ENCODE measurements at places on chromosomes 5 and 9.

- DNase-seq, result no peak
Measured at GRCh38 chr9:82356871-82357270, 368.3 kb downstream of the SPATA31D1 start.

DNA sequence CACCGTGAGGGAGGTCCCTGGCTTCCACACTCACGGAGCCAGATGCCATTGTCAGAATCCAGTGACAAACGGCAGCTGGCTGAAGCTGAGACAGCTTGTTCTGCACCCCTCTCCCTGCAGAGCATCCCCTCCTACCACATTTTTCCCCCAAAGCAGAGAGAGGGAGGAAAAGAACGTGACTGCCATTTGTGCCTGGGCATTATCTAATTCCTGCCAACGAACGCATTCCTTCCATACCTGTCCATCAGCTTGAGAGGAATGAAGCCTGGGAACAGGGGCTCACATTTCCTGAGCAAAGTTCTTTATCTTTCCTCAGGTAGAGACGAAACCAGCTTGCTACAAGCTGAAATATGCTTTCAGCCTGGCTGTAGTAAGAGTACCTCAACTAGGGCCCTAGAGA lies 175.4 kb downstream of the SLIT3 start:
- no peak for DNase-seq

DNA sequence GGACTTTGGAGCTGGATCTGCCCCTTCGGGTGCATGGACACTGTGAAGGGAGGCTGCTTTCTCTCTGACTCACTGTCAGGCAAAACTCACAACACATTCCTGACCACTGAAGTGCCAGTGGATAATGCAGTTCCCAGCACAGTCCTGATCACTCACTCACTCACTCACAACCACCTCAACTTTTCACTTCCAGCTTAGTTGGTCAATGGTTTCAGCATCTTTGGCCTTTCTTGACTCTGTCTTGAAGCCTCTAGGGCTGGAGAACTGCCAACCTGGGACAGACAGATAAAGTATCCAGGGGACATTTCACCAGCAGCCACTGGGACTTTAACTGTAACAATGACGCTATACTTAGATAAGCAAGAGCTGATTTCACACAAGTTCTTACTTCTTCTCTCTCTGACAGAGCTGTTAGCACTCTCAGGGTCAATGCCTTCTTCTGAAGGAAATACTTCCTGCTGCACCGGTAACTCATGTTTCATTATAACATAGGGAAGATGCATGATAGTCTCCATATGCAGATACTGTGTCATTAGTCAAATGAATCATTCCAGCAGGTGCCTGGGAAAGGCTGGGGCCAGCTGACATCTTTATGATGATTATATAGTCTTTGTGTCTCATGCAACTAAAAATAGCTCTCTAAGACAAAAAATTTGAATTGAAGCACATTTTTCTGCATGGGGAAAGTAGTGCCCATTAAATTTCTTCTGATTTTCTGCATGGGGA lies 499.0 kb downstream of the SEMA5A start:
- DNase-seq, result peak; percentile 37

DNA sequence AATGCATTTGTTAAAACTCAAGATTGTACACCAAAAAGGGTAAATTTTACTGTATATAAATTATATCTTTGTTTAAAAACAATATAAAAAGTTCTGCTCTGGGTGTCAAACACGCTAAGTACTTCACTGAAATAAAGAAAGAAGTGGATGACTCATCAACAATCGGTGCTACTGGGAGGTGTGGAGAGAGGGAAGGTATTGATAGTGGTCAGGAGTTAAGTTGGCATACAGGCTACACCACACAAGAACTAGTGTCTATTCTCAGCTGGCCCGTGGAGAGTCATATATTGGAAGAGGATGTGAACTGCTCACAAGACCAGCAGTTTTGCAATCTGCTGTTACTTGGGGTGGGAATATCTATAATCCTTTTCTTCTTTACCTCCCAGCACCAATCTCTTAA lies 145.7 kb upstream of the TRPC7 start:
- no peak for DNase-seq

GRCh38 chr5:96112123-96112670 lies 150.5 kb upstream of the ELL2 start:
- peak; percentile 12 for DNase-seq

GRCh38 chr9:11471321-11471720 lies 858.5 kb upstream of the PTPRD start:
- DNase-seq, result no peak

DNA sequence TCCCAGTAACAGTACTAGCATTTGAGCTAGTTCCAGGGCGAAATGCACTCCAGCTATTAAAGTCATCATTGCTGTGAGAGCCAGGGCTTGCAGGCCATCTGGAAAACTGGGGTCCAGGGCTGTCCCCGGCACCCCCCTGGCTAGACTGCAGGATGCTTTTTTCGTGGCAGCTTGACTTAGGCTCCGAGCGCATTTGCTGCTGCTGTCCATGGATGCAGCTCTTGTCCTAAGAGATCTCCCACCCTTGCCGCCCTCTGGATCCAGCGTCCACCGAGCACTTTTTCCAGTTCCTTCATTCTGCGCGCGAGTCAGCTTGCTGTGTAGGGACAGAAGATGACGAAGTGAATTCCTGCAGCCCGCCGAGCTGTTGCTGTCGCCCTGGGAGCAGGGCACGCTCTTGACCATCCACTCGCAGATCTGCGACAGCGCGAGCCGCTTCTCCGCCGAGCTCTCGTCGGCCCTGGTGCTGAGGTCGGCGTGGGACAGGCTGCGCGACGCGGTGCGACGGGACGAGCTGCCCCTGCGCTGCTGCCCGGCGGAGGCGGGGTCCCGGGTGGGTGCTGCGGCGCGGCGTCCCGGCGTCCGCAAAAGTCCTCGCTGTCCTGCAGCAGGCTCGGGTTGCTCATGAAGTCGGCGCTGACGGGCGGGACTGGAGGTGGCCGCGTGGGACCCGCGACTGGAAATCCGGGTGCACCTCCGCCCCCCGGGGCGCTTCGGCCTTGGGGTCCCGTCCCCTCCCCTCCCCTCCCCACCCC lies 30.7 kb downstream of the OR2V1 start:
- no peak for DNase-seq

- DNase-seq, result no peak
Measured at GRCh38 chr9:93603906-93604326, 27.5 kb downstream of the PHF2 start.

GRCh38 chr5:93355691-93356090 lies 225.3 kb downstream of the NR2F1-AS1 start:
- DNase-seq, result no peak

DNA sequence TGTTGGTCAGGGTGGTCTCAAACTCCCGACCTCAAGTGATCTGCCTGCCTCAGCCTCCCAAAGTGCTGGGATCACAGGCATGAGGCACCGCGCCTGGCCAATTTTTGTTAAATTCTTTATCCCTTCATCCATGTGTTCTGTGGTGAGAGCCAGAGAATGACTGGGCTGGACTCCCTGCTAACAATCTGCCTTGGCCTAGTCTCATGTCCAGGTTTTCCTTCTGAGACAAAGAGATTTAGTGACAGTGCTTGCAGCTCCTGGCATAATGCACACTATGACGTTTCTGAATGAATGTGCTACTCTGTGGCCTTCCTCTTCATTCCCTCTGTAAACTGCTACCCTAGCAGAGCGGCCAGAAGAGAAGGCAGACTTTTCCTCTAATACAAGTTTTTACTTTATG lies 79.3 kb downstream of the FOXD1 start:
- DNase-seq, result no peak

DNA sequence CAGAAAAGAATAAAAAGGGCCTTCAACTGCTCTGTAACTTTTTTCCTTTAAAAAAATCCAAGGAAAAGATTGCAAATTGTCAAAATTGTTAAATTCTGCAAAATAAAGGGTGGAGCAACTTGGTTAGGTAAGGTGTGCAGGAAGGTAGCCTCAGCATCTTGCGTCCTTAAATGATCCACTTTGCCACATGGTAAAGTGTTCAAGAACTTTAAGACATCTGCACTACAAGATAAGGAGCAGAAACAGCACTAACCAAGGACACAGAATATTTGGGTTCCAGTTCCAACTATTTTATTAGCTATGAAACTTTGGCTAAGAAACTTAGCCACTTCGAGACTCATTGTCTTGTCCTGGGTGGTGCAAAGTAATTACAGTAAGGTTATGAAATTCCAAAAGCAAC lies 53.7 kb downstream of the ANKRD55 start:
- no peak for DNase-seq

GRCh38 chr9:17589771-17590170 lies 10.9 kb downstream of the SH3GL2 start:
- no peak for DNase-seq

DNA sequence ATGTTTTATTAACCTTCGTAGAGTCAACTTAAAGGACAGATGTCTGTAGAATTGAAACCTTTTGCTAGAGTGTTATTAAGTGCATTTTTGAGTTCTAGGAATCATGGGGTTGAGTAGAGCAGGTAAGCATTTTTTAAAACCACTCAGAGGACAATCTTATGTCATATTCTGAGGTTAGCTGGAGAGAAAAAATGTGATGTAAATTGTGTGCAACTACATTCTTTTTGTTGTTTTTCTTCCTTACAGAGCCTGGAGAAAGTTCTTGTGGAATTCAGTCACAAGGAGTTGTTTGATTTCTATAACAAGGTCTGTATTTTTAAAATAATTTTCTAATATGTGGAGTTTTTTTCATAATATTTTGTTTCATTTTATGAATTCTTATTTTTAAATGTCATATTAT lies 206.4 kb downstream of the COMMD10 start:
- DNase-seq, result no peak

GRCh38 chr5:172897481-172898217 lies 61.6 kb upstream of the RPL26L1 start:
- DNase-seq, result no peak

GRCh38 chr9:96515621-96516470 lies 65.9 kb downstream of the HABP4 start:
- DNase-seq, result no peak

DNA sequence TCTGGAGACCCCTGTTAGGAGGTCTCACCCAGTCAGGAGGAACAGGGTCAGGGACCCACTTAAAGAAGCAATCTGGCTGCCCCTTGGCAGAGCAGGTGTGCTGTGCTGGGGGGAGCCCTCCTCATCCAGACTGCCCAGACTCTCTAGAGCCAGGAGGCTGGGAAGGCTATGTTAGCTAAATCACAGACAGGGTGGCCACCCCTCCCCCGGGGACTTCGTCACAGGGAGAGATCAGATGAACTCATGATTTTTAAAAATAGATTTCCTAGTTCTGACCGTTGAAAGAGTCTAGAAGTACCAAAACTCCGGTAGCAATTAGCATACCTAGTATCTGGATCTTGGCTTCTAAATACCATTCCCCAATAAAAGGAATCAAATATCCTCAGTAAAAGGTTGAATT lies 35.0 kb upstream of the FOXB2 start:
- no peak for DNase-seq

GRCh38 chr5:172106511-172107356 lies 81.3 kb downstream of the STK10 start:
- peak; percentile 13 for DNase-seq

GRCh38 chr9:38081356-38082108 lies 12.5 kb upstream of the SHB start:
- no peak for DNase-seq

DNA sequence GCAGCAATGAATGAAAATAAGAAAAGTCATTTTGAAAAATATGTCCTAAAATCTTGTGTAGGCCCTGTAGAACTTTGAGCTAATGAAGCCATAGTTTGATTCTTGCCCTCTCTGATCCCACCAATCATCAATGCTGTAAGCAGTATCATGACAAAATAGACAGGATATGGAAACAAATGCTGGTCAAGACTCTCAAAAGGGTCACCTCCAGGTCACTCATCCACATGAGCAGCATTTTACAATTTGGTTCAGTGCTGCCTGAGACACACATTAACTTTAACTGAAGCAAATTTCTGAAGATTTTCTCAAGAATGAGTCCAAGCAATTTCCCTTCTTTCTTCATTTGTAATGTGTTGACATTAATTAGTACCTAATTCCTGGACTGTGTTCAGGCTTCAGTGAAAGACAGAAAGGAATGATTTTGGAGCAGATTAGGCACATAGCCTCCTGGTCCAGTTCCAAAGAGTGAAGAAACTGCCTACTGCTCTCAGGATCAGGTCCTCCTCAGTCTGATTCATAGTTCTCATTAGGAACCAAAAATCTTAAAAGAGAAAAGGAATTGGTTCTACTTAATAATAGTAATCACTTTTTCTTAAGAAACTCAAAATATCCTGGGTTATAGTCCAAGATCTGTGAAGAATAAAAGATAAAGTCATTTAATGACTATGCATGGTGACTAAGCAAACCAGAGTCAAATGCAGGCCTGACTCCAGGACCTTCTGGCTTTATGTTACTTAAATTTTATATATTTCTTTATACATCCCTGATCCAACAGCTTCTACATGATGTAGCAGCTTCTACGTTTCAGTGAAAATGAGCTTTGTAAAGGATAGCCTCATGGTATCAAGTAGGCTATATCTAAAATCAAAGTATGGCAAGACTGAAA lies 192.1 kb upstream of the RGMB start:
- no peak for DNase-seq

GRCh38 chr9:124197177-124198095 lies 60.3 kb upstream of the NEK6 start:
- no peak for DNase-seq

DNA sequence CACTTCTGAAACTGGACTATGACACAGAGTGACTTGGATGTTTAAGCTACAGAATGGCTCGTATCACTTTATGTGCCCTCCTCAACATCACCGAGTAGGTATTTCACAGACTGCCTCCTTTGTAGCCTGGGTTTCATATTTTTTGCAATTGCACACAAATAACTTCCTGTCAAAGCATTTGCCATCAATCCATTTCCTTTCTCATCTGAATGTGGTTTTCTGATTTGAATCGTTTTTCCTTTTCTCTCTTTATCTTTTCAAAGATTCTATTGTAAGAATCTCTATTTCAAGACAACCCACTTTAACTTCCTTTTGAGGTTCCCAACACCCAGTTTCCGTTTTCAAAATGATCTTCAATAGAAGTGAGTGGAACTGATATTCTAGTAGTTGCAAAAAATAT lies 563.8 kb upstream of the ARRDC3 start:
- no peak for DNase-seq

- no peak for DNase-seq
Measured at GRCh38 chr9:16414451-16414850, 456.0 kb downstream of the BNC2 start.

DNA sequence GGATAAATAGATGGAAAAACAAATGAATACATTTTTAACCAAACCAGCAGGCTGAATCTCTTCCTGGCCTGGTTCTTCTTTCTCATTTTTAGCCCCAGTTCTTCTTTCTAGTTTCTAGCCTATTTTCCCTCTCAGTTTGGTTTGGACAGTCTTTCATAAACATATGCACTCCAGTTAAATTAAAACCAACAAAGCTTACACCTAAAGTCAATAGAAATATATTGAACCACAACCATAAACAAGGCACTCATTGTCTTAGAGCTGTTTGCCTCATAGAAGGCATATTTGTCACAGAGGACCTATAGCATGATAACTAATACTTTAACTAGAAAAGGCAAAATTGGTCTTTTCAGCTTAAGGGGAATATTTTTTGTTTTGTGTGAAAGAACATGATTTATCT lies 638.3 kb downstream of the NR2F1-AS1 start:
- DNase-seq, result no peak

- no peak for DNase-seq
Measured at GRCh38 chr9:123472862-123473614, 117.0 kb downstream of the CRB2 start.

- peak; percentile 53 for DNase-seq
Measured at GRCh38 chr5:154945695-154946301, 4.9 kb downstream of the MRPL22 start.

GRCh38 chr5:116885825-116886224 lies 311.2 kb upstream of the SEMA6A start:
- DNase-seq, result no peak

- DNase-seq, result peak; percentile 73
Measured at GRCh38 chr9:91426123-91426745, 2.6 kb upstream of the NFIL3 start.
